ENCODE measurements at places on chromosomes 7 and 10.
A peak's percentile ranks its signal among the peaks of the same experiment; 100 is the strongest.

DNA sequence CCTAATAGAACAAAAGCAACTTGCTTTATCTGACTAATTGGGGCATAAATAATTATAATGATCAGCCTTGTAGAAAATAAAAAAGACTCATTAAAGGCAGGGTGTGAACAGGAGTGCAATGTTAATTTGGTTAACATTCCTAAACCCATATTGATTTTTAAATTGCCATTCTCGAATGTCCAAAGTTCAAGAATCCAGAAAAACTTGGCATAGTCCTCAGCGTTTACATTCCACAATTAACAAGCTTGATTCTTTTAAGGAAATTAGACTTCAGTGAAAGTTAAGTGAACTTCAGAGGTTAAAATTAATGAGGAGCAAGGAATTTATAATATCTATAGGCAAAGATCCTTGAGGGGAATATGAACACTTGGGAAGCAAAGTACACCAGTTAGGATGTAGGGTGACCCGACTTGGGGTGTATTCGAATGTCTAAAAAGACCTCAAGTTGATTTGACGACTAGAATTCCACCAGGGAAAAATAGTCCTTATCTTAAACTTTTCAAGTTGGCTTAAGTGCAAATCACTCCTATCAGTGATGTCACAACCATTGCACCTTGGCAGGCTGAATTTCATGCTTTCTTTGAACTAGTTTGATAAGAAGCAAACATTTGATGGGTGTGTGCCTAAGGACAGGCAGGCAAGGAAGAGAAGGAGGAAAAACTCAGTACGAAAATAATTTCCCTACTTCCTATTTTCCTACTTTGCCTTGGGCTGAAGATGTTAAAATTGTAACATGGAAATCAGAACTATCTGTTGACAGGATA lies 830.4 kb upstream of the COBL start:
- no peak for DNase-seq

DNA sequence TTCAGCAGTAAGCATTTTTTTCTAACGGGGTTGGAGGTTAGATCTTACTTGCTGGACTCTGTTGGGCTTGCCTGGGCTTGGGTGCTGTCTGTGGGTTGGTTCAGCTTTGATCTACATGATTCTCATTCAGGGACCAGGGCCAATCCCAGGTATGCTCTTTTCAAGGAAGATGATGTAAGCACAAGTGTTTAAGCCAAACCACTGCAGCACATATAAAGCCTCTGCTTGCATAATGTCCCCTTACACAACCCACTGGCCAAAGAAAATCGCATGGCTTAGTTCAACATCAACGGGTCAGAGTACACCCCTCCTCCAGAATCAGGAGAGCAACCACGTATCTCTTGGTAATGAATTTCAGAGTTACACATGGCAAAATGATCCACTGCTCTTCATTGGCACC lies 83.9 kb downstream of the DNAJB9 start:
- DNase-seq, result no peak

DNA sequence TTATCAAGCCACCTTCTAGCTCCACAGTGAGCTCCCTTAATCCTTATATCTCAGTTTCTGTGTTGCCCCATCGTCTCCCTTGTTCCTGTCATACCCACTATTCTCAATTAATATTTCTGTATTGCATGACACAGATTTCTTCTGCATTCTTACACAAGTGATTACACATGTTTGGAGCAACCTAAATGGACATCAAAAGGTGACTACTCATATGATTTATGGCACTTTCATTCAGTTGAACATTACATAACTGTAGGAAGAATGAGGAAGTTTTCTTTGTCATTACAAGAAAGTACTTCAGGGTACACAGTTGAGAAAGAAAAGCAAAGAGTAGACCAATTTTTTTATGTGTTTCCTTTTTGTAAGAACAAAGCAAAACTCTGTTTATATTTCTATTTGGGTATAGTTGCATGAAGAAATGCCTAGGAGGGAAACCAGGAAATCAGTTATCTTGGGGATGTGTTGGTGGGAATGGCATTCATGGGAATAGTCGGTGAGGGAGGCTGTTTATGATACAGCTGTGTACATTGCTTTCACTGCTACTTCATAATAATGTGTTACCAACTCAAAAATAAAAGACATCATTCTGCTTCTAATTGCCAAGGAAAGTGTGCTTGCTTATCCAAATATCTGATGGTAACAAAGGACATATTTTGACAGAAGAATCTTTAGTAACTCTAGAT lies 23.6 kb upstream of the PRSS37 start:
- no peak for DNase-seq

DNA sequence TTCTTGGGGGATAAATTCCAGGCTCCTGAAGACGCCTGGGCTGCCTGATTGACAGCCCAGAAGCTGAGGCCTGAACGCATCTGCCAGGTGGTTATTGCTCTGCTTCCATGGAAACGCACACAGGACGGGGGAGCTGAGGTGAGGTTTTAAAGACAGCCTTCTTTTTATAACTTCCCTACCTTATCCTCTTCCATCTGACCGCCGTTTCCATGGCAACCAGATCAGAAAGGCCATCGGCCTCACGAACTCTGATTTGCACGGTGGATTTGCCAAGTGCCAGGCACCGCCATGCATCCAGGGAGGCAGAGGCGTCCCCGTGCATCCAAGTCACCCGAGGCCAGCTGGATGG lies 260.9 kb downstream of the ADARB2 start:
- no peak for DNase-seq

- DNase-seq, result peak; percentile 15
Measured at GRCh38 chr10:128263891-128264688, 137.9 kb upstream of the MKI67 start.

DNA sequence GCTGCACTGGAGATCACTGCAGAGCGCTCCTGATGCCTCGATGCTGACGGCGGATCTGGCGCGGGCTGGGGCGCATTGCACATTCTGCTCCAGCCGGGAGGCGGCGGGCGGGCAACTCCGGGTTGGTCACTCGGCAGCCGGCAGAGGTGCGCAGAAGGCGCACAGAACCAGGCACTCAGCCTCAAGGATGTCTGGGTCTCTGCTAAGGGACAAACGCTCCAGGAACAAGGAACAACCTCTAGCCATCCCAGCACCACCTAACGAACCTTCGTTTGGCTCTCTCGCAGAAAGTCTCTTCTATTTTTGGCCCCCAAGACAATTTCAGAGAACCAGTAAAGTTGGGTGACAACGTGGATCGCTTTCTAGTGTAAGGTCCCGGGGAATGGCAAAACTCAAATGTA lies 254.6 kb downstream of the OTUD1 start:
- DNase-seq, result no peak

DNA sequence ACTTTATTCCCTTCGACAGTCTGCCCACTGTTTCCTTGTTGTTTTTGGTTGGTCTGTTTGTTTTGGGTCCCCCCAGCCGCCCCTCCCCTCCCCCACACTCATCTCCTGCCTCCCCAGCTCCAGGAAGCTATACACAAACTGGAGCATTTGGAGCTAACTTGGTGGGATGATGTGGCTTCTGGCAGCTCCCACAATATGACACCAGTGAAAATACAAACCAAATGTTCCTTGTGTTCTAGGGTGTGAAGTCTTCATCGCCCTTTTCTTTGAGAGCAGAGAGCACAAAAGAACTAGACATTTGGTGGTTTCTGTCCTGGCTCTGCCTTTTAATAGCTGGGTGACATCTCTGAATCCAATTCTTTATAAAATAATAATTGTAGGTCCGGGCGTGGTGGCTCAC lies 33.8 kb downstream of the CREB5 start:
- DNase-seq, result no peak

DNA sequence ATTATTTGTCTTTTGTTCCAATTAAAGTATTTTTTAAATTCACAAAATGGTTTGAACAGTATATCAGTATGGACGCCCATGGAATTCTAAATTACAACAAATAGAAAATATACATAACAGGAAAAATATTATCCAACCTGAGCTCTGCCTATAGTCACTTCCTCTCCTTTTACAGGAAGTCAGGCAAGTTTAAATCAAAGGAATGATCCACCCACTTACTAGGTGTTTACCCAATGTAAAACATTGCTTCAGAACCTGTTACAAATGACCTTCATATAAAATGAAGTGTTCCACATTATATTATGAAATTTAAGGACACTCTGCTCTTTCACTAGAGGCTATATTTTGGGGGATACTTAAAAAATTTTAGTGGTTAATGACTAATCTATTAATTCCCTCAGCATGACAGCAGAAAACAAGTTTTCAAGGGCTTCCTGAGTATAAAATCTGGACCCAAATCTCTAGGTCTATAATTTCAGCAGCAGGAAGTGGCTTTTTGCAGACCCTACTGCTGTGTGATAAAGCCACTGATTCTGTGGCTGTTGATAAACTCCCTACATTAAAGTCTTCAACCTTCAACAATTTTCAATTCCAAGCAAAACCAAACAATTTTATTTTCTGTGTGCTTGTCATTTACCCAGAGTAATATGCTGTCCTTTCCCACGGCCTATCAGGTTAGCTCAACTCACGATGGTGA lies 722.6 kb downstream of the GATA3 start:
- DNase-seq, result no peak
